Esophagus squamous epithelium (tissue), 5 donors: ENCODE measurements at places on chromosomes 7 and 10.

GRCh38 chr7:45606050-45606449, 31.9 kb downstream of the ADCY1 start:
- DNase-seq, result no peak

- DNase-seq, result no peak
Measured at GRCh38 chr10:6102128-6102527, 13.3 kb downstream of the RBM17 start.

DNA sequence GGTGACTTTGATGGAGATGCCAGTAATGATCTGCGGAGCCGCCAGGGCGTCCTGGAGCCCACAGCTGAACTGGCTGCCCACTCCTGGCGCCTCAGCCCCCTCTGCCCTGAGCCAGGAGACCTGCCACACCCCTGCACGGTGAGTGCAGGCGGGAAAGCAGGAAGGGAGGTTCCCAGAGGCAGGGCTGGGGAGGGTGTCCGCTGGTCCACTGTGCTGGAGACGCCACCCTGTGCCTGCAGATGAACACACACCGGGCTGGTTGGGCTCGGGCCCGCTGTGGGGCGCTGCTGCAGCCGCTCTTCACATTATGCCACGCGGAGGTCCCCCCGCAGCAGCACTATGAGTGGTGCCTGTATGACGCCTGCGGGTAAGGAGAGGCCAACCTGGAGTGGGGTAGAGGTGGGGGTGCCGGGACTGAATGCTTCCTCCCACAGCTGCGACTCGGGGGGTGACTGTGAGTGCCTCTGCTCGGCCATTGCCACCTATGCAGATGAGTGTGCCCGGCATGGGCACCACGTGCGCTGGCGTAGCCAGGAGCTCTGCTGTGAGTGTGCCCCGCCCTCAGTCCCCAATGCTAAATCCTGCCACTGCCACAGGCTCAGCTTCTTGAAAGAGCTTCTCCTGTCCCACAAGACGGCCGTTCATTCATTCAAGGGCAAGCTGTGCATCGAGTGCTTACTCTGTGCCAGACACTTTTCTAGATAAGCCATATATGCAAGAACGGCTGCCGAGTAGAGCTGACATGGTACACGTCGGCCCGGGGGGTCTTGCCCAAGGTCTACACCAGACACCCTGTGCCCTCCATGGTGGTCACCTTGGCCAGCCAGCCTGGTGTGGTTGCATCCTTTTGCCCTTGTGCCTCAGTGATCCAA, 14.3 kb upstream of the ZNF467 start:
- DNase-seq, result no peak

DNA sequence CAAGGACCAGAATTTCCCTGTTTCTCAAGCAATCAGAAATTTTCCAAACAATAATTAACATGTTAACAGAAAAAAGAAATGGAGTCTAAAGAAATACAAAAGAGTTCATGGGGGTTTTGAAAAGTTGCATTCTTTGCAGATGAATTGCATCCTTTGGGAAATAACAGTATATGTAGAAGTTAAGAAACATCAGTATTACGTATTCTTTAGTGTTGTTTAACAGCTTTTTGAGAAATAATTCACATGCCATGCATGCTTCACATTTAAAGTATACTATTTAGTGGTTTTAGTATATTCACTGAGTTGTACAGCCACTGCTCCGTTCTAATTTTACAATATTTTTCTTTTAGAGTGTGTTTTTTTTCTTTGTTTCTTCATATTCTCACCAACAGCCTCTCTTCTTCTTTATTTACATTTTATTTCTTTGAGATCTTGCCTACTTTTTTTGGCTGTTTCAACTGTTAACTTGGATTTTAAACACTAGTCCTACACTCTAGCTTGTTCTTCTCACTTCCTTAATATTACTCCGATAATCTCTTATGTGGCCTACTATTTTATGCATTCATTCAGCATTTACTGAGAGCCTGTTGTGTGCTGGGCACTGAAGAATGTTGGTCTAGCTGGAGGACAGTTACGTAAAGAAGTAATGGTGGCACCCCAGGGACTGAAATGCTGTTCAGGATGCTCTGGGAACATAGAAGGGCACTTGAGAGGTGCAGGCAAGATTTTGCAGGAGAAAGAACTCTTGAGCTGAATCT, 330.1 kb downstream of the EXOC4 start:
- DNase-seq, result no peak

DNA sequence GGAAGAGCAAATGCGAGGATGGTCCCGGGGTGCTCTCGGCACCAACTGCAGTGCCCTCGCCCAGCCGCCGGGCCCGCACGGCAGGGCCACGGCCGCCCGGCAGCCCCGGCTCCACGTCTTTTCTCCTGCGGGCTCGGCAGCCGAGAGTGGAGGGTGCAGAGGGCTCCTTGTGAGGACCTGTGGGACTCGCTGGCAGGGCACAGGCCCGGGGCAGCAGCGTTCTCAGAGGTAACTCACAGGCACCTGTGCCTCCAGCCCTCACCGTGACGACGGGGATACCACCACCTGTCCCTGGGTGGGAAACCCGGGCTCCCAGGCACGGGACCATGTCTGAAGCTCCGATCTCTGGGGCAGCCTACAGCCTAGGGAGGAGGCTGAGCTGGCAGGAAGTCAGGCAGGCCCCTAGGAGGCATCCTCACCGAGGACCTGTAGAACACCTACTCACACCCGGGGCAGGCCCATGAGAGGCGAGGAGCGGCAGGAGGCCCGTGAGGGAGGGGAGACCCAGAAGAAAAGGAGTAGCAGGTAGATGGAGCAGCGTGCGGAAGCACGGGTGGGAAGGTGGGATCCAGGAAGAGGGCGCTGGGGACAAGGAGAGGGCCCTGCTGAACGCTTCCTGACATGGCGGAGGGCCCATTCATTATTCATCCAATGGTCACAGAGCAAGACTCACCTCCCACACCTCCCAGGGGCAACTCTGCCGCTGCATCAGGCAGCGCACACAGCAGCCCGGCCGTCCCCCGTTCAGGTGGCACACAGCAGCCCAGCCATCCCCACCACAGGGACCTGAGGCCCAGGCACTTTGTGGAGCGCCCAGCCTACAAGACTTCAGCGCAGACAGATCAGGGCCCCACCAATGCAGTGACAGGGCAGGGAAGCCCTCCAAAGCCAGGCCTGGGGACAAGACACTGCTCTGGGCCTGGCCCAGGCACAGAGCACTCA, 244.9 kb downstream of the MAD1L1 start:
- no peak for DNase-seq

- DNase-seq, result no peak
Measured at GRCh38 chr7:67463983-67464382, 467.4 kb downstream of the TYW1 start.

GRCh38 chr10:113000876-113001598, 51.0 kb downstream of the TCF7L2 start:
- no peak for DNase-seq

GRCh38 chr7:39016609-39017008, 38.9 kb downstream of the POU6F2 start:
- DNase-seq, result no peak

DNA sequence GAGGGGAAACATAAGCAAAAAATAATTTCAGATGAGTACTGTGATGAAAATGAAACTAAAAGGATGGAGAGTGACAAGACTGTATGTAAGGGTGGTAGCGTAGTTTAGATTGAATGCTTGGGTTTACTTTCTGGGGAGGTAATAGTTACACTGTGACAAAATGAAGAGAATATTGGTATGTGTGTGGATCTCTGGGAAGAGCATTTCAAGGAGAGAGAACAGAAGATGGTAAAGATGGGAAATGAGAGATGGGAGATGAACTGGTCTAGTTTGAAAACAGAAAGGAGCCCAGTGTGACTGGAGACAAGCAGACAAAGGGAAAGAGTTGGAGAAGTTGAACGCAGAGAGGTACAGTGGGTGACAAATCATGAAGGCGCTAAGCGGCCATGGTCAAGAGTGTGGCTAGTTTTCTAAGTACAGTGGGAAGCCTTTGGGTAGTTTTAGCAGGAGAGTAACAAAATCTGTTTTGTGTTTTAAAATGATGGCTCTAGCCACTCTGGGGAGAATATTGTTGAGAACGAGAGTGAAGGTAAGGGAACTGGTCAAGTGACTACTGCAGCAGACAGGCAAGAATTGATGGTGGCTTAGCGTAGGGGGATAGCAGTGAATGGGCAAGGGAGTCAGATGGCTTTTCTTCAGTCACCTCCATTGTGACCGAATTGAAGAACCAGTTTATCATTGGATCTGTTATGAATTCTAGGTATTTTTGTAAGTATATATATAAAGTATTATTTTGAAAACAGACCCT, 22.6 kb downstream of the PALS2 start:
- DNase-seq, result no peak

DNA sequence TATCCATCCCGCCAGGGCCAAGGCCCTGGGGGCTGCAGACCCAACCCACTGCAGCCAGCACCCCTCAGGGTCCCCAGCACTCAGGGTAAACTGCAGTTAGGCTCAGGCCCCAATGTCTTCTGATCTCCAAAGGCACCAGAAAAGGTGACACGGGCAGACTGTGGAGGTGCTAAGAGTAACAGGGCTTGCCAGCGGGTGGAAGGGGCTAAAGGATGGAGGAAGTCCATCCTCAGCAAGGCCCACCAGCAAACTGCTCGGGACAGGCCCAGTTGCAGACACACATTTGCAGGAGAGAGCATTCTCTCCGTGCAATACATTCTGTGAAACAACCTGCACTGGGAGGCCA, 95.6 kb upstream of the DDC start:
- DNase-seq, result no peak

DNA sequence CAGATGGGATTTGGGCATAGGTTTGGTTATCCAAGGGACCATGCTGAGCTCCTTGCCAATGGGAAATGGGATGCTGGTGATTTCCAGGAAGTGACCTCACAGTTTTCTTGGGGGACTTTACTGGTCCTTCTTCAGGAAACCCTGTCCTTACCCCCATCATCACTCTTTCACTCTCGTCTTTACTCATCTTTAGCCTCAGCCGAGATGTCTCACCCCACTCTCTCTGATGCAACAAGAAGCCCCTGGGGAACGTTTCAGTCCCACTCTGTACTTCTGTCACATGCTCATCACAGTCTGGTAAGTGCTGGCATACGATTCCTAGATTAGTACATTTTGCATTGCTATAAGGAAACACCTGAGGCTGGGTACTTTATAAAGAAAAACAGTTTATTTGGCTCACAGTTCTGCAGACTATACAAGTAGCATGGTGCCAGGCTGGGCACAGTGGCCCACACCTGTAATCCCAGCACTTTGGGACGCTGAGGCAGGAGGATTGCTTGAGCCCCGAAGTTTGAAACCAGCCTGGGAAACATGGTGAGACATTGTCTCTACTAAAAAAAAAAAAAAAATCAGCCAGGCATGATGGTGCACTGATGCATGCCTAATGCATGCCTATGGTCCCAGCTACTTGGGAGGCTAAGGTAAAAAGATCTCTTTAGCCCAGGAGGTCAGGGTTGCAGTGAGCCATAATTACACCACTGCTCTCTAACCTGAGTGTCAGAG, 63.5 kb upstream of the VKORC1L1 start:
- no peak for DNase-seq

- DNase-seq, result no peak
Measured at GRCh38 chr10:24091256-24091655, 117.7 kb upstream of the KIAA1217 start.

DNA sequence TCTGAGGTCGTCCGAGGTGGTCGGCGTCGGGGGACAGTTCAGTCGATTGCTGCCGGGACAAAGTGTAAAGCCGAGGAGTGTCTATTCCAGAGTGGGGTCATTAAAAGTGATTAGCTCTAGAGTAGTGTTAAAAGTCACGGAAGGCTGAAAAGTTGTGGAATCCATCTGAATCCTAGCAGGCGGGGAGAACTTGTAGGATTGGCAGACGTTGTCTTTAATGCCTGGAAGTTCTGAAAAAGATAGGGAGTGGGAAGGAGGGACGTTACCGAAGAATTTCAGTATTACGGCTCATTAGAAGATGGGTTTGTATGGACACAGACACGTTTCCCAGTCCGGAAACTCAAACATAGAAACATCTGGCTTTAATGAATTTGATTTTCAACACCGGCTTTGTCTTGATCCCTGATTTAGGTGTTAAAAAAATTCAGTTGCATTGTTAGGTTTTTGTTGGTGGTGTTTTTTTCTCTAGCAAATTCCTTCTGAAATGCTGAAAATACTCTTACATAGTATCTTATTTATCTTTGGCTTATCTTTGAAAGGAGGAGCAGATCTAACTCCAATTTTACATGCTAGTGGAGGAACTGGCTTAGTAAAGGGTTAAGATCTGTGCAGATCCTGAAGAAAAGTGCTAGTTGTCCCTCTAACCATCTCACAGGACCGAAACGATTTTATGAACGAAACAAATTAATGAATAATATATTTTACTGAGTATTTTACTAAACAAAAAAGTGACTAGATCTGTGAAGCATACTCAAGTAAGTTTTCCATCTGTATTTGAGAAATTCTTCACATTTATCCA, 900 bp downstream of the MKLN1 start:
- no peak for DNase-seq

GRCh38 chr10:121819049-121819448, 108.8 kb downstream of the ATE1 start:
- DNase-seq, result no peak

DNA sequence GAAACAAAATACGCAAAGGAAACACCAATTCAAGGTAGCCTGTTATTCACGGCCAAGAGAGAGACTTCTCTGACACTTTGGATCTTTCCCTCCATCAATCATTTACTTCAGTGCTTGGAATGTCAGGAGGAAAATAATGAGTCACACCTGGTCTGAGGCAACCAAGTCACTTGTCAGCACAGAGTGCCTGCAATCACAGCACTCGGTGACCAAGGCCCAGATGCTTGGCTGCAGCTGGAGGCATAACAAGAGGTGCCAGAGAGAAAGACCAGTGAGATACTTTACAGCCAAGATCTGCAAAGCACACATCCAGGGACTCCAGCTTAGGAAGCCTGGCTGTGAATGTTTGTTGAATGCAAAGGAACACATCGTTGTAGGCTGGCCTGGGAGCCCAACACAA, 33.9 kb downstream of the ASB13 start:
- DNase-seq, result no peak

DNA sequence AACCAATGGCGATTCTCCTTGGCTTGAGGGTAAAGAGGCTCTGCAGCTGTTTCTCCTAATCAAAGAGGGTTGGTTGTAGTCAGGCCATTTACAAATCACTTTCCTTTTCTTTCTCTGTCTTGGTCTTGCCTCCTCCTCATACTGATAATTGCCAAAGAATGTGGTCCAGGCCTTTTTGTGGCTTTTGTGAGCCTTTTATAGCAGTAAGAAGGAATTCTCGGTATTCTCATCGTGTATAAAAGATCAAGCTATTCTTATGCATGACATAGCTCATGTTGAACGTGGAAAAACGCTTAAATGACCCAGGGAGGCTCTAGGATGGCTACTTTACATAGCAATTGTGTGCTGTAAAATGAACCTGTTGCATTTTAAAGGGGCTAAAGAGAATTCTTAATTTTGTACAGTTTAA, 62.6 kb downstream of the RBM20 start:
- no peak for DNase-seq
